CD4-positive, alpha-beta T cell (primary cell): ENCODE measurements at places on chromosomes 13 and 19. TPM values are rescaled to one million over a fixed set of nuclear protein-coding genes. Genes with fewer than 3 reads are reported as not detected.

GRCh38 chr13:113105032-113105920, at the start of gene F7:
Gene F7, plus strand, starts transcription at chr13:113105791. Its CDS starts 51 bp downstream, at chr13:113105842.
- DNase-seq = no peak

Gene ZIC5
- not detected for total RNA-seq

Gene OSCAR
- 0.42 TPM for total RNA-seq

DNA sequence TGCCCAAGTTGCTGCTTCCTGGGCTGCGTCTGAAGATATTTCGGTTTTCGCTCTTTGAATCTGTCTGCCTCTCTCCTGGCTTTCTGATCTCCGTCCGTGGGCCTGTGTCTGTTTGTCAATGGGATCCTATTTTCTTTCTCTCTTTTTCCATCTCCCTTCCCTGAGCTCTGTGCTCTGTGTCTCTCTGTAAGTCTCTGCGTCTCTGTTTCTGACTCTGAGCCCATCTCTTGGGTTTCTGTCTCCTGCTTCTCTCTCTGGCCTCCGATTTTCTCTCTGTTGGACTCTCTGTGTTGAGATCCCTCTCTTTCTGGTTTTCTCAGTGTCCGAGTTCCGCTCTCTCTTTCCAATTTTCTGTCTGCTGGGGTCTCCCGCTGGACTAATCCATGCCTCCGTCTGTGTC, 1.7 kb downstream of the PRKCG start:
- no peak for DNase-seq

Gene EGLN2
- 150 TPM for total RNA-seq

Gene KLHL1
- total RNA-seq = not detected

Gene ZNF433
- total RNA-seq = 2.6 TPM

Gene ZNF98
- total RNA-seq = not detected

GRCh38 chr13:111950697-111951096, 116.3 kb upstream of the SOX1 start:
- no peak for DNase-seq

DNA sequence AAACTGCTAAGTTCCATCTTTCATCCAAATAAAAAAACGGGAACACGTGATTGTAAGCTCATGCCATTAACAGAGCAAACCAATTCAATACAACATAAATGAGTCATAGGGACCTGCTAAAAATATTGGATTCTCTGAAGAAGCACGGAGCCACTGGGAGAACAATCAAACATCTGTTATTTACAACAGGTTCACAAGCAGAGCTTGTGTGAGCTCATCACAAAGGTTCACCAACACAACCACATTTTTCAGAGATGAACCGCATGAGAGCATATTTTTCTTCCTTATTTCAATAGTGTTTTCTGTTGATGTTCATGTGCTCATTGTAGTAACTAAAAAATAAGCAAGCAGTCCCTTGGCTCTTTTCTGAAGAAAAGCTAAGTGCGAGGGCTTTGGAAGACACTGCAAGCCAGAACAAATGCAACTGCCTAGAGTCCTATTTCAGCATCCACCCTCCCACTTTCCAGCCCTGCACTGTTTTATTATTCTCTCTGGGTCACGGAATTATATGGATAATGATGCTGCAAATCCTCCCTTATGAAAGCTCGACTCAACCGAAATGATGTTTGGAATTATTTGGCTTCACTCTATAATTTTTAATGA, 545.8 kb downstream of the LIG4 start:
- no peak for DNase-seq

DNA sequence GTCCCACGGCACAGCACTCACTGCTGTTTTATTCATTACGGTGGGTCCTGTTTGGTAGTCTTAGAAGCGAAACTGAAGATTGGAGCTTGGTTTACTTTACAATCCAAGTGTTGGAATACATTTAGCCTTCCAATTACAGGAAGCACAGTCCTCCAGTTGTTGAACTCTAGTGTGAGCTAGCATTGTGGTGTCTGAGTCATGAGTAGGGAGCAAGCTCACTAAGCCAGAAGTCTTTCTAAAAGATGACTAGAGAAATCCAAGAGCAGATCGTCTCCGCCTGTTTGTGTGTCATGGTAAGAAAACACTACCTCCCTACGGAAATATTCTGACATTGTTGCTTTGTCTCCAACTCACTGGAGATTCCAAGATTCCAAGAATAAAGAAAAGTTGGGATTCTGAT, 10.1 kb upstream of the SHISA2 start:
- no peak for DNase-seq

Gene DCT
- 0.25 TPM for total RNA-seq

DNA sequence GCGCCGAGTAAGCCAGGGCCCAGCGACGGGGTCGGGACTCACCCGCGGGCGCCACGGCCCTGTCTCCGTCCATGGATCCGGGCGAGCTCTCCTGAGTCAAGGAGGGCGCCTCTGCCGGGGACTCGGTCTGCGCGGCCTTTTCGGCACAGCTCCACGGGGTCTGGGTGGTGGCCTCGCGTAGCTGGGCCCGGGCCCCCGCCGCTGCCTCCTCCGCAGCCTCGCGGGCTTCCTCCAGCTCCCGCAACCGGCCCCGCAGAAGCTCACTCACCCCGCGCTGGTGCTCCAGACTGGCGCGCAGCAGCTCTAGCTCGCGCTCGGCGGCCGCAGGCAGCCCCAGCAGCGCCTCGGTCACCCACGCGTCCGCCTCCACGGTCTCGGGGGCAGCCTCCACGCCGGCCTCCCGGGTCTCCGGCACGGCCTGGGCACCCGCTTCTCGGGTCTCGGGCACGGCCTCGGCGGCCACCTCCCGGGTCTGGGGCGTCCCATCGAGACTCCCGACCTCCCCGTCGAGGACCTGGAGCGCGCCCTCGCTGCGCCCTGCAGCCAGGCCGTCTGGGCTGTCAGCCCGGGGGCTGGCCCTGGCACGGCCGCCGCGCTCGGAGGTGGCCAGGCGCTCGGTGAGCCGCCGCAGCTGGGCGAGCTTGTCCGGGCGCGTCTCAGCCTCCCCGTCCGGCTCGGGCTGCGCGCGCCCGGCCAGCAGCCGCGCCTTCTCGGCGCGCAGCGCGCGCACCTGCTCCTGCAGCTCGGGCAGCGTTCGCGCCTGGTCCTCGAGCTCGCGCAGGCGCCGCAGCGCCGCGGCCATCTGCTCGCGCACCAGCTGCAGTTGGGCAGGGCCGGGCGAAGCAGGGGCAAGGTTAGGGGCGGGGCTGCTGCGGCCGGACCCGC, 8.4 kb downstream of the KANK3 start:
- DNase-seq = no peak

GRCh38 chr13:25207291-25207810, 35.3 kb upstream of the AMER2 start:
- DNase-seq = no peak

DNA sequence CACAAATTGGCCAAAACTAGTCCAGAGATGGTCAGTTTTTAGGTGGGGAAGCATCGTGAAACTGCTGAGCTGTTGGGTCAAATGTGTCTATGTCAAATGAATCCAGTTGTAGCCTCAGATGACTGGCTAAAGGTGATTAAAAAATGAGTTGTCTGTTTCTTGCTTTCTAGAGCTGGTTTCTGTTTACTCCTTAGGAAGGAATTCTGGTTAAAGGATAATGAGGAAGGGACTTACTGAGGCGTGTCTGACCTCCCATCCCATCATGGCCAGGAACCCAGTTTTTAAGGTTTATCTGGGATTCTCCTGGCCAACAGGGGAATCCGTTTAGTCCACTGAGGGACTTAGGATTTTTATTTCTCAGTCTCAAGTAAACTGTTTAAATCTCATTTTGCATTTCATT, 256.5 kb downstream of the UQCRFS1 start:
- DNase-seq = no peak

DNA sequence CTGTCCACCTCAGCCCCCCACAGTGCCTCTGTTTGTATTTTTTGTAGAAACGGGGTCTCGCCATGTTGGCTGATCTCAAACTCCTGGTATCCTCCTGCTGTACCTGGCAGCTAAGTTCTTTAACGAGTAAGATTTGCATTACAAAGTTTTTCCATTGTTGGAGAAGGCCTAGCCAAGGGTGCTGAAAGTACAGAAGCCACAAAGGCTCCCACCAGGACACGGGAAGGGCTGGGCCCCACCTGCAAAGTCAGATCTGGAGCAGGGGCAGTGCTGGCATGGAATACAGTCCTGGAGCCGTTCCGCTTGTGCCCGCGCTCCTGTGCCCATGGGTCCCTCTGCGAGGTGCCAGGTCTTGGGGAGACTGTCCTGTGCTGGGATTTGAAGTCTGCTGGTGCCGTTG, 12.1 kb downstream of the FZR1 start:
- DNase-seq = no peak

GRCh38 chr13:51003642-51004041, 94.1 kb downstream of the RNASEH2B start:
- no peak for DNase-seq

- no peak for DNase-seq
These were observed at the start of gene DZIP1 for GRCh38 chr13:95644601-95645052. Gene DZIP1, minus strand, starts transcription at chr13:95644706. Its CDS starts 2,677 bp downstream, at chr13:95642029.

DNA sequence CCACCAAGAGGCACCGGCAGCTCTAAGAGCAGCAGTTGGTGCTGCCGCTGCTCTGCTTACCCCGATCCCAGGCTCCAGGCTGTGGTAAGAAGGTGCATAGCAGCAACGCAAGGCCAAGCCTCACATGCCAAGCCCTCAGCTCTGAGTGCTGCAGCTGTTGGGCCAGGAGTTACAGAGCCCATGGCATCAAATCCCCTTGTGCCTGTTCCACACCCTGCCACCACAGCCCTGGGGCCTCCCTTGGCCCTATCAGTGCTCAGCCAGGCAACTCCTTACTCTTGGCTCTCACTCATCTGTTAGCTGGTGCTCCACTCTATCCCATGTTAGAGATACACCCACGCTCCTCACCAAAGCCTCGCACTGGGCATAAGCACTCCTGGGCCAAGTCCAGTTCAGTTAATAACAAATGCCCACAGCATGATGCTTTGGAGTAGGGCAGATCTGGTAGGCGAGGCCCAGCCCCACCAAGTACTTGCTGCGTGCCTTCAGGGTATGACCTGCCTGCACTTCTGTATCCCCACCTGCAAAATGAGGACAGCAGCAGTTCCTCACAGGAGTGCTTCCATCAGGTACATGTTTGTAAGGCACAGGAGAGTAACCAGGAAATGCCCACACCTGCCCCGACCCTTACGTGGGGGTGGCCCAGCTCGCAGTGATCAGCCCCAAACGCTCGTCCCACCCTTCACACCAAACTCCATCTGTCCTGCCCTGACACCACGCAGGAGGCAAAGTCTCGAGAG, 16.2 kb downstream of the AKAP8L start:
- no peak for DNase-seq

DNA sequence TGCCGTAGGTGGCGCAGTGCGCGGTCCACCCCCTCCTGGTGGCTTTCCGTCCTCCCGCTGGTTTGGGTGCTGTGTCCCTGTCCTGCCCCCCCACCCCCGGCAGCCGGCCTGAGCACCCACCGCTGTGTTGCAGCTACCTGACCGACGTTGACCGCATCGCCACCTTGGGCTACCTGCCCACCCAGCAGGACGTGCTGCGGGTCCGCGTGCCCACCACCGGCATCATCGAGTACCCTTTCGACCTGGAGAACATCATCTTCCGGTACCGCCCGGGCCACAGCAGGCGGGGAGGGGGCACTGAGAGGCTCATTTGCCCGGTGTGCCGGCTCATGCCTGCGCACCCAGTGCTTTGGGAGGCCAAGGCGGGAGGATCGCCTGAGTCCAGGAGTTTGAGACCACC, 20.6 kb downstream of the GNA11 start:
- DNase-seq = no peak

Gene ADM5
- total RNA-seq = 2.5 TPM

Gene KIRREL2
- 0.14 TPM for total RNA-seq

Gene LILRB2
- total RNA-seq = 1.5 TPM

Gene OR7D2
- total RNA-seq = not detected

DNA sequence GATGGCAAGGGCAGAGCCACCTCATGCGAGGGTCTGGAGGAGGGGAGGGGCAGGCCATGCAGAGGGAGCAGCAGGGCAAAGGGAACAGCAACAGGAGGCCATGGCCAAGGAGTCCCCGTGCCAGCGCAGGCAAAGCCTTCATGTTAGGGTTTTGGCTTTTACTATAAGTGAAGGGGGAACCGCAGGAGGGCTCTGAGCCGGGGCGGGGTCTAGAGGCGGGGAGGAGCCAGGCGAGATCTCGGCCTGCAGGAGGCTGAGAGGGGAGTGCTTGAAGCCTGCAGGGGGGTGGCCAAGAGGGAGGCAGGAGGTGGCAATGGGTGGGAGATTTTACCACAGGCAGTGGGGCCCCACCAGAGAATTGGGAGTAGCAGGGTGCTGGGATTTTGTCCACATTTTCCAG, 6.3 kb downstream of the ARHGAP33 start:
- no peak for DNase-seq

GRCh38 chr13:46124531-46124966, 19.7 kb upstream of the CPB2 start:
- DNase-seq = peak; percentile 36

Gene FLT1
- 1.1 TPM for total RNA-seq

DNA sequence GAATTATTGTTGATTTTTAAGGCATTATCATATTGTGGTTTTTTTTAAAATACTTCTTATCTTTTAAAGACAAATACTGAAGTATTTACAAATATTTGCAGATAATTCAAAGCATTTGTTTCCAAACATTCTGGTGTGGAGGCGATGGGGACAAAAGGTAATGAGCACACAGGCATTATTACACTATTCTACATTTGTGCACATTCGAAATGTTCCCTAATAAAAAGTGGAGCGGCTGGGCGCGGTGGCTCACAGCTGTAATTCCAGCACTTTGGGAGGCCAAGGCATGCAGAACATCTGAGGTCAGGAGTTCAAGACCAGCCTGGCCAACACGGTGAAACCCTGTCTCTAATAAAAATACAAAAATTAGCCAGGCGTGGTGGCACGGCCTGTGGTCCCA, 133.4 kb downstream of the FOXO1 start:
- no peak for DNase-seq

Gene ZNF880
- 33.8 TPM for total RNA-seq

Gene ZNF737
- 11.0 TPM for total RNA-seq

Gene ZNF486
- 3.8 TPM for total RNA-seq

DNA sequence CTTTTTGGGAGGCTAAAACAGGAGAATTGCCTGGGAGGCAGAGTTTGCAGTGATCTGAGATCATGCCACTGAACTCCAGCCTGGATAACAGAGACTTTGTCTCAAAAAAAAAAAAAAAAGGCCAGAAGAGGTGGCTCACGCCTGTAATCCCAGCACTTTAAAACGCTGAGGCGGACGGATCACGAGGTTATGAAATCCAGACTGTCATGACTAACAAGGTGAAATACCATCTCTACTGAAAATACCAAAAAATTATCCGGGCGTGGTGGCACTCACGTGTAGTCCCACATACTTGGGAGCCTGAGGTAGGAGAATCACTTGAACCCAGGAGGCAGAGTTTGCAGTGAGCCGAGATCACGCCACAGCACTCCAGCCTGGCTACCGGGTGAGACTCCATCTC, 39.9 kb downstream of the ZNF611 start:
- DNase-seq = no peak

DNA sequence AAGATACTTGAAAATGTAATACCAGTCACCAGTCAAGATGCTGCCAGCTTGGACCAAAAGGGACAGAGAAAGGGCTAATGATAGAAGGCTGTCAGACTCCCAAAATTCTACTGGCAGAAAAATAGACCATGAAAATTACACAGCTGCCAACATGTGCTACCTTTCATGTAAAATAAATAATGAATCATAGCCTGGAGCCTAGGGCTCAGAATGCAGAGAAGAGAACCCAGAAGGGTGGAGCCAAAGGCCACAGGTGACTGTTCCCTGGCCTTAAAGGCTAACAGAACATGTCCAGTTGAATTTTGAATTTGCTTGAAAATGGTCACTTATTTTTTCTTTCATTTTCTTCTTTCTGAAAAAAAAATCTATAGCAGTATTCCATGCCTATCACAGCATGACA, 1827.0 kb upstream of the MIR17HG start:
- no peak for DNase-seq

Gene PABPC3
- 0.66 TPM for total RNA-seq
